ENCODE measurements at places on chromosomes 13 and 19.
A peak's percentile ranks its signal among the peaks of the same experiment; 100 is the strongest.

DNA sequence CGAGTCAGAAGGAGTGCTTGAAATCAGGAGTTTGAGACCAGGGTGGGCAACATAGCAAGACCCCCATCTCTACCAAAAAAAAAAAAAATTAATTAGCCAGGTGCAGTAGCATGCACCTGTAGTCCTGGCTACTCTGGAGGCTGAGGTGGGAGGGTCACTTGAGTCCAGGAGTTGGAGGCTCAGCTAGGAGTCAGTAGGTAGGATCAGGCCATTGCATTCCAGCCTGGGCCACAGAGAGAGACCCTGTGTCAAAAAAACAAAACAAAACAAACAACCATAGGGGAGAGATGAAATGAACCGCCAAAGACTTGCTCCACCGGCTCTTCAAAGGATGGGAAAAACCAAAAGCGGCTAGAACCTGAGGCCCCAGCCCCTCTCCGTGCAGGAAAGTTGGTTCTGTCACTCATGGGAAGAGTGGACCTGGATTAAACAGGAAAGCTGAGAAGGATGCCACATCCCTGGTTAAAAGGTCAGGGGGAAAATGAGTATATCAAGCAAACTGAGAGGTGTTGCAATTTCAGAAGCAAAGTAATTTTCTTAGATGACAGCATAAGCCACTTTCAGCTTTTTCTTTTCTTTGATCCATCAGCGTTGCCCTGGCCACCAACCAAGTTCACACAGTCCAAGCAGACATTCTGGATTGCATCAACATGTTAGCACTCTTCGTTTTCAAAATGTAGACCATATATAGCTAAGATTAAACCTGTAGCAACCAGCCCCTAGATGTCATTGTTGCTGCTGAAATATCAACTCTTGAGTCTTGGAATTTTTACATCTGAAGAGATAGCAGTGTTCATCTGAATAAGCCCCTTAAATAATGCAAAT is 8.9 kb upstream of the ZNF507 start:
- no peak for DNase-seq

DNA sequence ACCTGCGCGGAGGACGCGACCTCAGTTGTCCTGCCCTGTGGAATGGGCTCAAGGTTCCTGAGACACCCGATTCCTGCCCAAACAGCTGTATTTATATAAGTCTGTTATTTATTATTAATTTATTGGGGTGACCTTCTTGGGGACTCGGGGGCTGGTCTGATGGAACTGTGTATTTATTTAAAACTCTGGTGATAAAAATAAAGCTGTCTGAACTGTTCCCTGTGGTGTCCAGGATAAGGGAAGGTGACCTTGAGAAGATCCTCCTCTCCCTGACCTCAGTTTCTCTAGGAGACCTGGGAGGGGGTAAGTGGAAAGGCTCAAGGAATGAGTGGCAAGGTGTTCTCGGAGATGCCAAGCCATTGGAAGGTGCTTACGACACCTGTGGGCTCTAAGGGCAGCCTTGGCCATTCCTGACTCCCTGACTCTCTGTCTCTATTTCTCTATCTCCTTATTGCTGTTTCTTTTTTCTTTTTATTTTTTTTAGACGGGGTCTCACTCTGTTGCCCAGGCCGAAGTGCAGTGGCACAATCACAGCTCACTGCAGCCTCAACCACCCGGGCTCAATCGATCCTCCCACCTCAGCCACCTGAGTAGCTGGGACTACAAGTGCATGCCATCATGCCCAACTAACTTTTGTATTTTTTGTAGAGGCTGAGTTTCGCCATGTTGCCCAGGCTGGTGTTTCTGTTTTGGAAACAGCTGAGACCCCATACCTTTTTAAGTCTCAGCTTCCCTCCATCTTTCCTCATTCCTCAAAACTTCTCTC is 3.2 kb downstream of the GDF15 start:
- DNase-seq: no peak

DNA sequence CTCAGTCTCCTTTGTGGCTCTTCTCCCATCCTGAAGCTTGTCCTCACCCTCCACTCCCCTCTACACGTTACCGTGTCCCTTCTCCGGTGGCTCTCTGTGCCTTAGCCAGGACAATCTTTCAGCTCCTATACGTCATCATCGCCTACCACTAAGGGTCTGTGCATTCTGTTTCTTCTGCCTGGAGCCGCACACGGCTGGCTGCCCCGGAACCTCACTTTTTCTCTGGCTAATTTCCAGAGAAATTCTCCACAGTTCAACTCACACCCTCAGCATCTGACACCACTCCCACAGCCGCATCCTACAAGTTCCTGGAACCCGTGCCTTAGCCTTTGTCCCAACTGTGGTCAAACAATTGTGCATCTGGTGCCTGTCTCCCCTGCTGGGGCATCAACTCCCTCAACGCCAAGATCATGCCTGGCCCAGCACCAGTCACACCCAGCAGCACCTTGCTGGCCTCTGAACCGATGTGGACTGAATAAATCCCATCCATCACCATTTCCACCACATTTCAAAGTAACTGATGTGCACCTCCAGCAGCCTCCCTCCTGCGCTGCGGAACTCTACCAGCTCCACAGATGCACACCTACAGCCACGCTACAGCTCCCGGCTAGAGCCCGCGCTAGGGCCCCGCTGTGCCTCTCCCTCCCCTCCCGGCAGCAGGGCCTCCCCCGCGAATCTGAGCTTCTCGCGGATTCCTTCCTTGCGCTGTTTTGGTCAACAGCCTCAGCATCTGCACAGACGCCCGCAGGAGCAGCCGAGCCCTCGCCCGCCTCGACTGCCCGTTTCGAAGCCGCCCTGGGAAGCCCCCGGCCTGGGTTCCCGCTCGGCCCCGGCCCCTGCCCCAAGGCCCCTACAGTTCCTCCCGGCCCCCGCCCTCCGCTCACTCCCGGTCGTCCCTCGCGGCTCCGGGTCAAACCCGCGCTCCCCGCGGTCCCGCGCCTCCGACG is 689 bp downstream of the DCUN1D2 start:
- peak; percentile 48 for DNase-seq

- DNase-seq: no peak
Measured at GRCh38 chr13:78383071-78383484, 220.3 kb downstream of the POU4F1 start.

GRCh38 chr19:1016647-1017114 is 4.2 kb downstream of the TMEM259 start:
- no peak for DNase-seq

DNA sequence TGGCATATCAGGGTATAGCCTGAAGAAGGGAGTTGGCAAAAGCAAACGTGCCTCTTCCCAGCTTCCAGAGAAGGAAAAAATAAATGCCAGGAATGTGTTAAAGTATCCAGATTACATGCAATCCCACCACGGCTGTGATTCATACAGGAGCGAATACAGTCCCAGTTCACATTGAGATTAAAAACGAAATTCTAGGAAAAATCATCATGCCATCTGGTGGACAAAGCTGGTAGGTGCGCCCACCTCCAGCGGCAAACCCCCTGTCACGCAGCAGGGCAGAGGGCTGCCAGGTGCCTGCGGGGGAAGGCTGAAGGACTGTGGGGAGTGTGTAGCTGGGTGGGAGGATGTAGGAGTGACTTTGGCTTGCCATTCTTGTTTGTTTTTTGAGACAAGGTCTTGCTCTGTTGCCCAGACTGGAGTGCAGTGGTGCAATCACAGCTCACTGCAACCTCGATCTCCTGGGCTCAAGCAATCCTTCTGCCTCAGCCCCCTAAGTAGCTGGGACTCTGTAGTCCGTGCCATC is 6.4 kb upstream of the DMWD start:
- DNase-seq: peak; percentile 60

DNA sequence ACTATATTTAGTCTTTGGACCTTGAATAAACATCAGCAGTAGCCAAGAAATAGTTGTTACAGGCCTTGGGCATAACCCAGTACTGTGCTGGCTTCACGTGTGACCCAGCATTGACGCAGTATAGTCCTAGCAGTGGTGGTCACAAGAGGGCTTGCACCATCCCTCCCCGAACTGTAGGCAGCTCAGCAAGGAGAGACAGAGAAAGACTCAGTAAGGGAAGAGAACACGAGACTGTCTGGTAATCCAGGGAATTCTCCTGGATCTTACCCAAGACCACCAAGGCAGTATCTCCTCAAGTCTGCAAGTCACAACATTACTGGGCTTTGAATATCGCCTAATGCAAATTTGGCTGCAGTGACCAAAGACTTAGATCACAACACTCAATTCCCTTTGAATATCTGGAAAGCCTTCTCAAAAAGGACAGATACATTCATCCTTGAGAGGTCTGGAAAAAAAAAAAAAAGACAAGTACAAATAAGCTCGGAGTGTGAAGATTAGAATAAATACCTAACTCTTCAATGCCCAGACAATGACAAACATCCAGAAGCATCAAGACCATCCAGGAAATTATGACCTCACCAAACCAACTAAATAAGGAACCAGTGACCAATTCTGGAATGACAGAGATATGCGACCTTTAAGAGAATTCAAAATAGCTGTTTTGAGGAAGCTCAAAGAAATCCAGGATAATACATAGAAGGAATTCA is 39.7 kb downstream of the CAB39L start:
- DNase-seq: no peak

- no peak for DNase-seq
Measured at GRCh38 chr13:36601186-36601585, 72.6 kb upstream of the SERTM1 start.

- no peak for DNase-seq
Measured at GRCh38 chr19:55157064-55157908, at the start of gene TNNI3. TSS of gene TNNI3 (minus strand) at chr19:55157732. CDS start at chr19:55157589, 143 bp downstream.

DNA sequence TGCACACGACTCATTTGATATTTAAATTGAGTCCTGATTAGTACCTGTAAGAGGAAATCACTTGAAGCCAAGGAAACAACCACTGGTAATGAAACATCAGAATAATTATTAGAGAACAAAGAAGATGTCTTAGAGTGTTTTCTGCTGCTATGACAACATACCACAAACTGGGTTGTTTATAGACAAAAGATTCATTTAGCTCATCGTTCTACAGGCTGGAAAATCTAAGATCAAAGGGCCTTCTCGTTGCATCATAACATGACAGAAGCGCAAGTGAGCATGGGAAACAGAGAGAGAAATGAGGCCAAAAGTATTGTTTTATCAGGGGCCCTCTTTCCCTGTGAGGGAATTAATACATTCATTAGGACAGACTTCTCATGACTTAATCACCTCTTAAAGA is 1024.0 kb upstream of the PCDH9 start:
- DNase-seq: no peak

DNA sequence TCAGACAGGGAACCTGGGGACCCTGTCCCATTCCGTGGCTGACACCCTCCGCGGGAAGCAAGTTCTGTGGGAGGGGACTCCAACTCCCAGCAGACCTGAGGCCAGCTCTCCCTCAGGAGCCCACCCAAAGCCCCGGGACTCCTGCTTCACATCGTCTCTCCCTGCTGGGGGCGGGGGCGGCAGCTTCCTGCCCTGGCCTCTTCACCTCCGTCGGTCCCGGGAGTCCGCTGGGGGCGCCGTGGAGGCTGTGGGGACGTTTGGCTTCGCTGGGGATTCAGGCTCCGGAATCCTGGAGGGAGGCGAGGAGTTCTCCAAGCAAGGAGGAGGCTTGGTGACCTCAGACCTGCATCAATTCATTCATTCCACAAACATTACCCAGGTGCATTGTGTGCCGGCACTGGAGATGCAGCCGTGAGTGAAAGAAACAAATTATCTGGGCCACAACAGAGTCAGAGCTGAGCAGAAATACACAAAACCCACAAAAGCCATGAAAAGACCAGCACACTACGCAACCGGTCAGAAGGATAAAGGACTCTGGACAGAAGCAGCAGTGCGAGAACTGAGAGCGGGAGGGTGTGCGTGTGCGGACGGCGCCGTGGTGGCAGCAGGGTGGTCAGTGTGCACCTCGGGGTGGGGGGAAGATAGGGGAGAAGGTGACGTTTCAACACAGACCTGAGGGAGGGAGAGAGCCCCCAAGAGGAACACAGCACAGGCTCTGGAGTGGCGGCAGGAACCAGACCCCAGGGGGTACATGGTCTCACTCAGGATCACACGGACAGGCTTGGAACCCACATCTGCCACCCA is 19.0 kb downstream of the EPS8L1 start:
- no peak for DNase-seq

GRCh38 chr13:83453723-83454122 is 428.6 kb downstream of the SLITRK1 start:
- DNase-seq: no peak

- DNase-seq: peak; percentile 67
Measured at GRCh38 chr19:41886761-41887710, 4.1 kb downstream of the ARHGEF1 start.

DNA sequence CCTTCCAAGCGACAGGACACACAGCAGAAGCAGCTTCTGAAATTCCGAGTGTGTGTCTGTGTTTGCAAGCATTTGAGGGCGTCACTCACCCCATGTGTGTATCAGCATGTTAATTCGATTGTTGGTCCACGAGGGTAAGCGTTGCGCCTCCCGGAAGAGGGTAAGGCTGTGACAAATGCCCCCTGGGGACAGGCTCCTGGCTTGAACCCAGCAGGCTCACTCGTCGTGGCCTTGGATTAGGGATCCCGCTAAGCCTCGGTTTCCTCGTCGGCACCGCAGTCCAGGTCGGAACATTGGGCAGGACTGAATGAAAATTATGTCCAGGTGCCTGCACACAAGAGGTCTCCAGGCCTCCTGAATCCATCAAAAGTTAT is 606 bp upstream of the STXBP2 start:
- DNase-seq: no peak

- no peak for DNase-seq
Measured at GRCh38 chr13:26442541-26442940, 114.9 kb upstream of the WASF3 start.

GRCh38 chr13:75960538-75960994 is 324.4 kb downstream of the LMO7 start:
- no peak for DNase-seq

GRCh38 chr13:42880056-42880605 is 98.7 kb downstream of the FAM216B start:
- no peak for DNase-seq

DNA sequence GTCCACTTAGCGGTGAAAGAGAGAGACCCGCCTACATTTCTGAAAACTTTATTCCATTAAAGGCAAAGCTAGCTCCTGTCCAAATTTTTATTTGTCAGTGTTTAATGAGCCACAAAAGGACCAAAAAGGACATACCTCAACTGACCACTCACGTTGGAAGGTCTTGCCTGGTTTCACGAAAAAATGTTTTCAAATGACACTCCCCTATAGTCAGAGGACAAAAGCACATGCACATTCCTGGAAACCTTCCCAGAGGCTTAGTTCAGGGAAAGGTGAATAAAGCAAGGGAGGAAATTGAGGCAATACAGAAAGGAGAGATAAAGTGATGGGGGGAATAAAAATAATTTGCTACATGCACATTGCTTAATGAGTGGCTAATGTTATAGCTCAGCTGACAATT is 55.6 kb downstream of the DOCK9 start:
- no peak for DNase-seq

DNA sequence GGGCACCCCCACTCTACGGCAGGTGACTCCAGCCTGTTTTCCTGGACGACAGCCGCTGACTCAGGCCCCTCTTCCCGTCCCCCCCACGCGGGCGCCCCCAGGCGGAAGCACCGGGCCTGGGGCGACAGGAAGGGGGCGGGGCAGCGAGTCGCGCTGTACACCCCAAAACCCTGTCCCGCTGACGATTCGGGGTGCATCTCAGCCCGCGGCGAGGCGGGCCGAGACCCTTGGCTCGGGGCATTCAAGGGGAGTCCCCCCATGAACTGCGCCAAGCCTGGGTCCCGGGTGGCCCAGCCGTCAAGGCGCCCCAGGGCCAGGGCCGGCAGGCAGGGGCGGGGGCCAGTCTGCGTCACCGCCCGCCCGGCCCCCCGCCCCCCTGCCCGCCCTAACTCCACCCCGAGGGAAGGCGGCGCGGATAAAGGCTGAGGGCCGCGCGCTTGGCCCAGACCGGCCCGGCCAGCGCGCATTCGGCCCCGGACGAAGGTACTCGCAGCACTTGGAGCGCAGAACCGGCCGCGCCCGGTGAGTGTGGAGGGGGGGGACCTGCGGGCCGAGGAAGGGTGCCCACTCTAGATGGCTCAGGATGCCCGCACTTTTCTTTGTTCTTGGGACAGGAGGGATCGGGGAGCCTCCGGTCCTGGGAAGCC is at the start of gene MIDN:
TSS of gene MIDN (plus strand) at position 445 of the 647 bp plus-strand sequence. CDS start 1,714 bp downstream, outside the sequence.
- peak; percentile 82 for DNase-seq
